ENCODE measurements at places on chromosomes 2 and 18. TPM values are rescaled to one million over a fixed set of nuclear protein-coding genes. Genes with fewer than 3 reads are reported as not detected.
A peak's percentile ranks its signal among the peaks of the same experiment; 100 is the strongest.

DNA sequence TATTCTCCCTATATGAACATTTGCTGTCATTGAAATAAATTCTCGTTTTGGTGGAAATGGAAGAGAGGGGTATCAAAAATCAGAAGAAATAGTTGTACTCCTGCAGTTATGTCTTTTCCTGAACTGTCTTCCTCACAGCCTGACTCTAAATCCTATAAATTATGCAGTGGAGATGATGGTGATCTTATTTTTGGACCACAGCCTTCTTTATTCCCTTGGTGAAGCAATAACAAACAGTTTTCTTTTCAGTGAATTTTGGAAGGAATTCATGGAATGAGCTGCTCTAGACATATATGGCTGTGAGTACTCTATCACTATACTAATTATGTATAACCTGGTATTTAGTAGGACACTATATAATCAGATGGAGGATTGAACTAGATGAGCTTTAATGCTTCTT, 1.7 kb upstream of the SLC25A12 start:
- no peak for DNase-seq

DNA sequence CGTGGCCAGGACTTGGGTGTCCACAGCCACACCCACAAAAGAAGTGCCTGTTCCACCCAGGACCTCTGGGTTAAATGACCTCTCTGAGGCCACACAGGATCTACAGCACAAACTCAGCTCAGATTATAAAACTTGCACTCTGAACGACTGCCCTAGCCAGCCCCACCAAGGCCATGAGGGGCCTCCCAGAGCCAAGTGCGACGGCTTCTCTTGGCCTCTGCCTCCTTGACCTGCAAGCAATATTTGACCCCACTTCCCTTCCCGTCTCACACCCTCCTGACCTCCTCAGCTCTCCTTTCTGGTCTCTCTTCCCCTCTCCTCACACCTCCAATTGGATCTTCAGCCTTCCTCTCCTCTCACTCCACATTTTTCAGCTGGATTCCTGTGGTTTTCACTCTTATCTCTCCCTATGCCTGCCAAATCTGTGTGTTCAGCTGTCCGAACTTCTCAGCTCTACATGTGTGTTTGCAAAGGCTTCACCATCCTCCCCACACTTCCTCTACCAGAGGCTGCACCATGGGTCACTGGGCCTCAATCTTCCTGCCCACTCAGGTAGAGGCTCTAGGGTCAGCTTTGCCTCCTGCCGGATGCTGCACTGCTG, 25.3 kb upstream of the STEAP3 start:
- DNase-seq: no peak

DNA sequence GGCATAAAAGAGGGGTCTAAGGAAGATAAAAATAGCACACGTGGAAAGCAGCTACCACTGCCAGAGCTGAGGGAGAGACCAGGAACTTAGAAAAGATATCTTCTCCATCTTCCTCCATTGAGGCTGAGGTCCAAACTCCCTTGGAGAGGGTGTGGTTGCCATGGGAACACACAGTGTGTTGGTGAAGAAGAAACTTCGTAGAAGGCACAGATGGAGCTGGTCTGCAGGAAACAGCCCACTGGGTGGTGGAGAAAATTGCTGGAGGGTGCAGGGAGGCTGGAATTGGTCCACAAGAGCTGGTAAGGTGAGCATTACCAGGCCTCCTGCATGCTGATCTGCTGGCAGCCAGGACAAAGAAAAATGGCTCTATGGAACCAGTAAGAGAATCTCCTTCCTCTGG, 191.0 kb downstream of the HRH4 start:
- no peak for DNase-seq

DNA sequence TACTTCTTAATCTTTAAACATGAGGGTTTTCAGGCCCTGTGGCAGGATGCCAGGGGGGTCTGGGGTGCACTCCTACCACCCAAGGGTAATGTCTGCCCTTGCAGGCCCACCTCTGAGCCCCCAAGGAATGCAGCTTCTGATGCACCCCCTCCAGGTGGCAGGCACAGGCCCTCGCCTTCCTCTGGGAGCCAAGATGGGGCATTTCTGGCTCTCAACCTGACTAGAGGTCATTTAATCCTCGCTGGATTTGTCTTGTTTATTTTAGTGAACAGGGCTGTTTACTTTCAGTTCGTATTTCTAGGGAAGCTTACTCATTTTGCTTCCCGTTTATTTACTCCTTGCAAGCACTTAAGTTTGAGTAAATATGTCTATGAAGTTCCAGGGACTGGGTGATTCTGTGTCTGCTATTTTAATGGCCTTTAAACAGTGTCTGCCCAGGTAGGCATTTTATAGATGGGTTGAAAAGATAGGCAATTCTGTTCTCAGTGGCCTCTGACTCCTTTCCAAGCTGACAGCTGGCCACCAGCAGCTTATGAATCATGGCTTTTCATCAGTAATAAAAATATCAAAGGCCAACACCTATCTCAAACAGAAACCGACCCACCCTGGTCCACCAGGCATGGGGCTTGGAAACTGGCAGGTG, 11.1 kb upstream of the DNPEP start:
- no peak for DNase-seq

DNA sequence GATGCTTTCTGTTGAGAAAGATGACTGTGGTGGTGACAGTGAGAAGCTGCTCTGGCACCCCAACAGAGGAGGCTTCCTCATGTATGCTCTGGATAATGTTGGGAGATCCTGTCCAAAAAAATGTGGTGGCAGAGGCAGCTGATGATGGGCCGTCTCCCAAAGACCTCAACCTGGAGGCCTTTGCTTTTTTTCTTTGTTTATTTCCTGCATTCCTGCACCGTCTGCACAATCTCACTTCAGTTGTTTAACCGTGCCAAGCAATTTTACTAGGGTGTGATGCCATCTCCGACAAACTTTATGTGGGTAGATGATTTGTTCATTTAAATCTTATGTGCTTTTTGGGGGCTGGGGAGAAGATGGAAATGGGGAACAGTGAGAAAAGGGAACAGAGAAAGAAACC, 62.2 kb upstream of the IGFBP5 start:
- DNase-seq: no peak

GRCh38 chr2:232103140-232103737, 141.7 kb downstream of the DIS3L2 start:
- DNase-seq: peak; percentile 85

DNA sequence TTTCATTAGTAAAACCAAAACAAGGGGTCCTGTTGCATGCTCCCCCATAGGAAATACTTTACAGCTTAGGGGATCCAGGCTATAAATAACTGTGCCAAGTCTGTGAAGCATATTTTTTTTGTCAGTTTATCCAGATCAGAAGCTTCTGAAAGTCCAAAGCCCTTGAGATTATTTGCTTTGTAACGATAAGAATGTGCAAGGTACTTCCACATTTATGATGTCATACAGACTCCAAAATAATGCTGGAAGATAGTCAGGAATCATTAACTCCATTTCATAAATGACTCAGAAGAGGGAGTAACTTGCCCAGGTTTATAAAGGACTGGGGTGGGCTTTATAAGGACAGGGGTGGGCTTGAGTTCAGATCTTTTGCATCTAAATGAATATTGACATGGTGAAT, 29.3 kb downstream of the RDH14 start:
- no peak for DNase-seq

DNA sequence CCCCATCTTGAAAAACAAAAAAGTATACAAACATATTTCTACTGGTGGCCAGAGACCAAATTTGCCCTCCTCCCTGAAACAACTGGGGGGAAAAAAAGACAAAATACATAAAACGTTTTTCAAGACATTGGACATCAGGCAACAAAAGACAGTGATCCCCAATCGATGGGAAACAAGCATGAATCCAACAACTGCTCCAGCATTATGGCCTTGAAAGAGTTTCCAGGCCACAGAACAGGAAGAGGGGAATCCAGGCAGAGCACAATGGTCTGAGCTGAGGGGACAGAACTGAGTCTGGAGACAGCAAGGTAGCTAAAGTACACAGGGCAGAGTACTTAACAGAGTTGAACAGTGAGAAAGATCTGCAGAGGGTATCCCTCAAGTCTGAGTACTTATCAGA, 4.4 kb downstream of the CCDC88A start:
- no peak for DNase-seq

DNA sequence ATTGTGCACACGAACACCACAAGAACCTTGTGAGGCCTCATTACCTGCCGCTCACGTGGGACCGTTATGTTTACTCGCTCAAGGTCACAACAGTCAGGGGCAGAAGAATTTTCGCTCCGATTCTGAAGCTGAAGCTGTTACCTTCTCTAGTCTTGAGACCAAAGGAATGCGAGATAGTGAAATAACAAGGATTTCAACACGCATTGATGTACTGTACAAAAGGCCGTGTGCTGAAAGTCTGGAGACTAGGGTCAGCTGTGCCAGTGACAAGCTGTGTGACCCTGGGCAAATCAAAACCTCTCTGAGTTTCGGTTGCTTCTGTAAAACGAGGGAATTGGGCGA, 583 bp downstream of the NEMP2 start:
- DNase-seq: peak; percentile 62

DNA sequence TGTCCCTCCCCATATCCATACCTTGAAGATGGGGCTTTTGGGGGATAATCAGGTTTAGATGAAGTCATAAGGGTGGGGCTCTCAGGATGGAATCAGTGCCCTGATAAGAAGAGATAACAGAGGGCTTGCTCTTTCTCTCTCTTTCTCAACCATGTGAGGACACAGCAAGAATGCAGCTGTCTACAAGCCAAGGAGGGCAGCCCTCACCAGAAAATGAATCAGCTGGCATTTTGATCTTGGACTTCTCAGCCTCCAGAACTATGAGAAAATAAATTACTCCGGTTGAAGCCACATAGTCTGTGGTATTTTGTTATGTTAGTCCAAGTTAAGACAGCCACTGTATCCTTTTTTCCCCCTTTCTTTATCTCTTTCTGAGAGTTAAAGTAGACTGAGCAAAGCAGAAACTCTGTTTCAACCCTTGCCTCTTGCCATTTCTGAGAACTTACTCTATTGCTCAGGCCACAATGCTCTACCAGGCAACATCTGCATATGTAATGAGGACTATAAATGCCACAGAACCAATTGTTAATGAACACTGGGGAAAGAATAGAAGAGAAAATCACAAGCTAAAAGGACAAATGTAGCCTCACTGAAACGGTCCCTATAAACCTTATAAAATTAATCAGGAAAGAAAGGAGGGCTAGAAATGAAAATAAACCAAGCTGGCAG, 56.9 kb downstream of the SRBD1 start:
- no peak for DNase-seq

- peak; percentile 68 for DNase-seq
Measured at GRCh38 chr2:198127627-198128026, 323.2 kb downstream of the PLCL1 start.

DNA sequence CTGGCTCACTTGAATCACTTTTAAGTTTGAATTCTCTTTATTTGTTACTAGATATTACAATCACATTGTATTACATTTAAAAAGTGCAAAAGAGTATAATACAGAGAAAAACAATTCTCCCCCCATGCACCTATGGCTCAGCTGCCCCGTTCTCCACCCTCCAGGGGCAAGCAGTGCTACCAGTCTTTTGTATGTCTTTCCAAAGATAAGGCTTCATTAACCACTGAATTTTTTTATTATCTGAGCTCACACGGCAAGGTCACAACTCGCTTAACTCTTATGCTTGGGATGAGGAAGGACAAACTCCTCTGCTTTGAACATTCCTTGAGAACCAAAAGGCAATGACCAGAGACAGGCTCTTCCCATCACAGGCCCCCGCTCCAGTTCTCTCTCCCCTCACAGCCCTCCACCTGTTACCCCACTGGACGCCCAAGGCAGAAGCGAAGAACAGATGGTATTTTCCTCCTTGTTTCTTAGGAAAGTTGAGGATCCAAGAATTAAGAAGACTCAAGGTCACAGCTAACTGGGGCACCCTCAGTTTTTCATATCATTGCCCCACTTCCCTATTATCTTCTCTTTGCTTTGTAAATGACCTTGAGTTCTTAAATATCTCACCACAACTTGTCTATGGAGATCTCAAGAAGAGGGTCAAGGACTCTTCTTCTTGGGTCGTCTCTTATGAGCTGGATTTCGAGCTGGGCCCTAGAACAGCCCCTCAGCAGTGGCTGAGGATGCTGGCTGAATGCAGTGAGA, 30.1 kb downstream of the SH2D6 start:
- DNase-seq: no peak

FRZB gene
- total RNA-seq: not detected

ARHGAP15 gene
- total RNA-seq: not detected

CDH19 gene
- not detected for total RNA-seq

RASGRP3 gene
- 2.4 TPM for total RNA-seq

TUBB8B gene
- not detected for total RNA-seq

TDRD15 gene
- total RNA-seq: not detected

GKN1 gene
- total RNA-seq: not detected

IL37 gene
- not detected for total RNA-seq

Data from renal cortical epithelial cell (primary cell).